Caco-2 (cell line): ENCODE measurements at places on chromosomes 1 and 21. TPM values are rescaled to one million over a fixed set of nuclear protein-coding genes. Genes with fewer than 3 reads are reported as not detected.

DNA sequence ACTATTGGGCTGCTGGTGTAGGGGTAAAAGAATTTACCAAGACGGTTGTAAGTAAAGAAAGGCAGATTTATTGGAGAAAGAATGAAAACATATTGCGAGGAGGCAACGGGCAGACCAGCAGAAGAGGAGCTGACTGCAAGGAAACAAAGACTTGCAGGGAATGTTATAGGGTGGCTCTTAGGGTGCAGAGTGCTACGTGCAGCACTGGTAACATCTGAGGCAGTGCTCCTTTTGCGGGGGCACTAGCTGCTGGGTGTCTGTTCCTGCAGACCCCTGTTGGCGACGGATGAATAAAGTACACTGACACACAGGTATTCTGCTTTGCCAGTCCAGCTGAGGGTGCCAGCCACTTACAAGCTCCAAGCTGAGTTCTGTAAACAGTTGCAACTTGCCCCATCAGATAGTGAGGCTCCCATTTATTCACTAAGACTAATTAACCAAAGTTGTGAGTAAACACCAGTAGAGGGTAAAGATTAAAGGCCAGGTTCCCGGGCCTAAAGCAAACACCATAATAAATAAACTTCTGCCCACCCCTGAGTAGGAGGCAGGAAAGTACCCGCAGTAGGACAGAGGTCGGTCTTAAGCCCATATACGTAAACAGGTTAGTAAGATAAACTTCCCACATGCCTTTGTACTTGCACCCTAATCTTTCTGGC is 140.2 kb upstream of the KCNK1 start:
- H3K4me1 ChIP-seq: no peaks in the 10 kb centered on the region
- no peaks in the 10 kb centered on the region for H3K27me3 ChIP-seq
- no peaks in the 10 kb centered on the region for H3K36me3 ChIP-seq
- DNase-seq: no peak
- no peak overlapping the region for H3K27ac ChIP-seq
- H3K4me3 ChIP-seq: no peak overlapping the region

DNA sequence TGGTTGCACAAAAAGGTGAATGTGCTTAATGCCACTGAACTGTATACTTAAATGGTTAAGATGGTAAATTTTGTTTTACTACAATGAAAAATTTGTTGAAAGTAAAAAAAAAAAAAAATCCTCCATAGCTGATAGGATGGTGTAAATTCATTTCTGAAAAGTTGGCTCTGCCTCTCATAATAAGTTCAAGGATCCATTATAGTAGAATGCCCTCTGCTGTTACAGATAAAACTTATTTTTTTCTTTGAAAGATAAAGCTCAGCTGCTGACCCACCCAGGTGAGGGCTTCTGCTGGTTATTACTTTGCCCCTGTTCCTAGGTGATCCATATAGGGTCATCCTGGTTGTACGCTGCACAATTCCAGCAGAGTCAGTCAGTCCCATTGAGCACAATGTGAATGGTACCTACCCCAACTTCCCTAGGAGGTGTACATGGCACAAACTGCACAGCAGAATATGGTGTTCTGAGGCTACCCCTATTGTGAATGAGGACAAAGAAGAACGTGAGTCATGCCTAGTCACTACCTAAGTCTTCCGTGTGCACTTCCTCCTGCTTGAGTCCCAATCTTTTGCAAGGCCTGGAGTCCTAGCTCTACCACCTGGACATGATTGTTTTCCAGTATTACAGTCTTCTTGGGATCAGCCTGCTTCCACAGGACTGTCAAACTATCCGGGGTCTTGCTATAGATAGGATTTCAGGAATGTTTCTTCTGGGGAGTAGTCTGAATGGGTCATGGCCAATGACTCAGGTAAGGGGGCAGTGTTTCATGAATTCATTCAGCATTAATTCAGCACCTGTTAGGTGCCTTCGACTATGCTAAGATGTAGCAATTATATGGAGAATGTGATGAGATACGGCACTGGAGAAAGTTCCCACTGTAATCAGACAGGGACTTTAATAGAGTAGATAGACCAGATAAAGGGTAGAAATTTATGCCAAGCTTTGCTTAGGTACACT is 20.8 kb upstream of the CD5L start:
- H3K4me3 ChIP-seq: no peak overlapping the region
- DNase-seq: no peak
- H3K27ac ChIP-seq: no peak overlapping the region
- no peaks in the 10 kb centered on the region for H3K27me3 ChIP-seq
- no peaks in the 10 kb centered on the region for H3K36me3 ChIP-seq

Gene SERTAD4
- 2.8 and 3.6 TPM in 2 replicates for total RNA-seq

Gene OR2T11
- total RNA-seq: not detected in 2 replicates

Gene PIGR
- total RNA-seq: not detected in 2 replicates

Gene RPL5
- total RNA-seq: 1,118 and 1,177 TPM in 2 replicates
